SHP77 treated with DMSO at 0.1 percent for 48 hours (cell line): ENCODE measurements at places on chromosomes 13 and 19.

GRCh38 chr13:99354371-99354951 lies 47.3 kb upstream of the GPR183 start:
- no peak for DNase-seq

DNA sequence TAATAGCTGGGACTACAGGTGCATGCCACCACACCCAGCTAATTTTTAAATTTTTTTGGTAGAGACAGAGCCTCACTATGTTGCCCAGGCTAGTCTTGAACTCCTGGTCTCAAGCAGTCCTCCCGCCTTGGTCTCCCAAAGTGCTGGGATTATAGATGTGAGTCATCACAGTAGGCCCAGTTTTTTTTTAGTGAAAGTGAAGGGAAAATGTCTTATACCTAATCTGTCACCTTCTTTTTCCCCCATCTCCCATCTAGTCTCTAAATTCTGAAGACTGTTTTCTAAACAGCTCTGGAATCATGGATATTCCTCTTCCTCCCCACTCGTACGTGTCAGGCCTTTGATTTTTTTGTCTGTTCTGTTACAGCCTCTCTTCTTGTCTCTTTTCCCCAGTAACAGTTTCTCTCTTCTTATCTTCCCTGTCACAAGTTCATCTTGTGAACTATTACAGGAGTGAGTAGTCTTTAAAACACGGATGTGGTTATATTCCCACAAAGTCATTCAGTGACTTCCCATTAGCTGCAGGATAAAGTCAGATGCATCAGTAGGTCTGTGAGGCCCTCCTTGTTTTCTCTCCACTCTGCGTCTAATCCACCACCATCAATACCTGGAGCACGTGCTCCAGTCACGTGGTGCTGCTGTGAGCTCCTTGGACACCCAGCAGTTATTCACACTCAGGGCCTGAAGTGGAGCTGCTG lies 2.9 kb downstream of the CDC16 start:
- no peak for DNase-seq

DNA sequence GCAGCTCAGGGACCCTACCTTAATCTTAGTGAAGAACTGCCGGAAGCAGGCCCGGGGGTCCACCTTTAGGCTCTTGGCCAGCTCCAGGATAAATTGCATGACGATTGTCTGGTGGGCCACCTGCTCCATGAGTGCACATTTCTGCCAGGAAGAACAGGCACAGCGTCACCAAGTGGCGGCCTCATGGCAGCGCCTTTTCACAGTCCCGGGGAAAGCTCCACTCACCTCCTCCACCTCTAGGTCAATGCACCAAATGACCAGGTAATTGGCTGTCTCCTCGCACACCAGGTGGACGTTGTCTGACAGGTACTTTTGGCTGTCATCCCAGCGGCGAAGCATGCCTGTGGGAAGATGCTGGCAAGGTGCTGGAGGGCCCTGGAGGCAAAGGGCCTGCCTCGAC lies 8.3 kb downstream of the CDC37 start:
- no peak for DNase-seq

- no peak for DNase-seq
Measured at GRCh38 chr13:103044056-103044455, 22.2 kb downstream of the SLC10A2 start.
